Kasumi-1 (cell line): ENCODE measurements at places on chromosomes 13 and 19.
A peak's percentile ranks its signal among the peaks of the same experiment; 100 is the strongest.

DNA sequence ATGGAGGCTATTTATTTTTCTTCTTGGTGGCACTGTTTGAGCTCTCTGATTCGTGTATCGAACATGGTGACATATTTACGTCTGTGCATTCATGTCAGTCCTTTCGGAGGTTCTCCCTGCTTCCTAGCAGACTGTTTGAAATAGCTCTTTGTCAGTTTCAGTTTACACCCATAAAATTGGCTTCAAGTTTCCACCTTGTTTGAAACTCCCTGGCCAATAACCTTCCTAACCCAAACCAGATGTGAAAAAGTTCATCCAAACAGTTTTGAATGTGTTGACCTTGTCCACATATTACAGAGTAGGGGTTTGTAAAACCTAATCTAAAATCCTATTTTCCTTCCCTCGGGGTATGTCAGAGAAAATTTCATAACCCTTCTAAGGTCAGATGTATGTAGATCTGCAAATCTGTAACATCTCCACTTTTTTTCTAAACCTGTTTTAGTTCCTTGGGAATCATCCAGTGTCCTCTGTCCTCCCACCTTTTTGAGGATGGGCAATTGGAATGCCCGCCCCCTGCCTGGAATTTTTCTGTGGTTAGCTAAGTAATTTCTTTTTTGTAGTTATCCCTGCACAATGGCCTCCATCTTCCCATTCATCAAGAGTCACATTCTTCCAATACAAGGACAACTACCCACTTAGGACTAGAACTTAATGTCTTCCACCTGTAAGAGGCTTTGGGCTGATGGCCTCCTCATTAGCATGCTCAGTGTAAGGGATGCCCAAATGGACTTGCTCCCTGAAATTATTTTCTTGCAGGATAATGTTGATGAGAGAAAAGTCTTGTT is 499.8 kb downstream of the GPC6 start:
- no peak for DNase-seq

DNA sequence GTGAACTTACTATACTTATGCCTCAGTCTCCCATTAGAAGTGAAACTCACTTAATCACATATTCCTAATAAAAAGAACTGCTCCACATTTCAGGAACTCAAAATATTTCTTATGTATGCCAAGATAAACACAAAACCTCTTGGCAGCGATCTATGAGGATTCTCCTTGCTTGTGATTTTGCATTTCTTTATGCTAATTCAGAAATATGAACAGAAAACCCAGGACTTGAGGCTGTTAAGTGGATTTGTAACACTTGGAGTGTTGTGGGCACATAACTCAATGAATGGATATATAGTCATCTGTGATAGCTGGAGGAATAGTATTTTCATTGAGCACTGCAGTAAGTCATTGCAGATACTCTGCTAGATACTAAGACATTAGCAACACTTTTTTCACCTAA is 5.6 kb upstream of the KATNAL1 start:
- DNase-seq: no peak

DNA sequence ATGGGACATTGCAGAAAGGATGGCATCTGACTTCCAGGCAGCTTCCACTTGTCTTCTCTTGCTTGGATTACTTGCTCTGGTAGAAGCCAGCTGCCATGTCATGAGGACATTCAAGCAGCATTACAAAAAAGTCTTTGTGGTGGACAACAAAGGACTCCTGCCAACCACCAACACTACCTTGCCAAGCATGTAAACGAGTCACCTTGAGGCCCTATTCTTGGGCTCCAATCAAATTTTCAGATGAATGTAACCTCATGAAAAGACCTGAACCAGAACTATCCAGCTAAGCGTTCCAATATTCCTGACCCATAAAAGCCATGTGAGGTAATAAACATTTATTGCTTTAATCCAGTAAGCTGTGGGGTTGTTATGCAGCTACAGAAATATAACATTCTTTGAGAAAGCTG is 12.5 kb downstream of the PROSER1 start:
- DNase-seq: no peak

GRCh38 chr19:3201911-3202310 is 16.2 kb downstream of the NCLN start:
- no peak for DNase-seq

DNA sequence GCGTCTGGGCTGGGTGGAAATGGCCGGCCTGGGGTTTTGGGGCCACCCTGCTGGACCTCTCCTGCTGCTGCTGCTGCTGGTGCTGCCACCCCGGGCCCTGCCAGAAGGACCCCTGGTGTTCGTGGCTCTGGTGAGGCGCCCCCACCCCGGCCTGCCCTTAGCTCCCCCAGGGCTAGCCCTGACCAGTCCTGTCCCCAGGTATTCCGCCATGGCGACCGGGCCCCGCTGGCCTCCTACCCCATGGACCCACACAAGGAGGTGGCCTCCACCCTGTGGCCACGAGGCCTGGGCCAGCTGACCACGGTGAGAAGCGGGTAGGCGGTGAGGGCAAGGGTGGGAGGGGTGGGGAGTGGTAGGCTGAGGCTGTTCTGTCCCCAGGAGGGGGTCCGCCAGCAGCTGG is at the start of gene ACP4:
ACP4 (plus strand) TSS at position 20 of the 400 bp plus-strand sequence; CDS start at position 20, 0 bp downstream.
- DNase-seq: no peak

GRCh38 chr13:30978981-30979956 is 46.8 kb downstream of the TEX26 start:
- DNase-seq: peak; percentile 21

- DNase-seq: no peak
Observed at GRCh38 chr13:40139896-40140520, 484.5 kb downstream of the COG6 start.

- no peak for DNase-seq
Observed at GRCh38 chr13:111280681-111281585, 39.5 kb upstream of the TEX29 start.

DNA sequence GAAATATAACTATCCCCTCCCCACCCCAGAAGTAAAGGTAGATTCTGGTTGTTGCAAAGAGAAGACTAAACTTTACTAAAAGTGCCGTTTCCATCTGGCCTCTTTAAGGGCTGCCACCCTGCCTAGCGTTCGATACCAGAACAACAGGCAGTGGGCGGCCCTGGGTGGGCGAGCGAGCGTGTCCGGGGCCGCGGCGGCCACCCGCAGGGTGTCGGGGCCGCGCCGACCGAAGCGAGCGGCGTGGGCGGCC is 2.6 kb downstream of the FGF9 start:
- DNase-seq: peak; percentile 19

GRCh38 chr19:51712461-51713081 is 11.2 kb downstream of the HAS1 start:
- DNase-seq: peak; percentile 7

GRCh38 chr13:97615266-97615665 is 181.3 kb downstream of the RAP2A start:
- DNase-seq: no peak

DNA sequence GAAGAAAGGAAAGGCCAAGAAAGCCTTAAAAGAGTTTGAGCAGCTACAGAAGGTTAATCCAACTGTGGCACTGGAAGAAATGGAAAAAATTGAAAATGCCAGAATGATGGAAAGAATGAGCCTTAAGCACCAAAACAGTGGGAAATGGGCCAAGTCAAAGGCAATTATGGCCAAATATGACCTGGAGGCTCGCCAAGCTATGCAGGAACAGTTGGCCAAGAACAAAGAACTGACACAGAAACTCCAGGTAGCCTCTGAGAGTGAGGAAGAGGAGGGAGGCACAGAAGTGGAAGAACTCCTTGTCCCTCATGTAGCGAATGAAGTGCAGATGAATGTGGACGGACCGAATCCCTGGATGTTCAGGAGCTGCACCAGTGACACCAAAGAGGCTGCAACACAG is 5.1 kb downstream of the UTP14C start:
- DNase-seq: no peak

DNA sequence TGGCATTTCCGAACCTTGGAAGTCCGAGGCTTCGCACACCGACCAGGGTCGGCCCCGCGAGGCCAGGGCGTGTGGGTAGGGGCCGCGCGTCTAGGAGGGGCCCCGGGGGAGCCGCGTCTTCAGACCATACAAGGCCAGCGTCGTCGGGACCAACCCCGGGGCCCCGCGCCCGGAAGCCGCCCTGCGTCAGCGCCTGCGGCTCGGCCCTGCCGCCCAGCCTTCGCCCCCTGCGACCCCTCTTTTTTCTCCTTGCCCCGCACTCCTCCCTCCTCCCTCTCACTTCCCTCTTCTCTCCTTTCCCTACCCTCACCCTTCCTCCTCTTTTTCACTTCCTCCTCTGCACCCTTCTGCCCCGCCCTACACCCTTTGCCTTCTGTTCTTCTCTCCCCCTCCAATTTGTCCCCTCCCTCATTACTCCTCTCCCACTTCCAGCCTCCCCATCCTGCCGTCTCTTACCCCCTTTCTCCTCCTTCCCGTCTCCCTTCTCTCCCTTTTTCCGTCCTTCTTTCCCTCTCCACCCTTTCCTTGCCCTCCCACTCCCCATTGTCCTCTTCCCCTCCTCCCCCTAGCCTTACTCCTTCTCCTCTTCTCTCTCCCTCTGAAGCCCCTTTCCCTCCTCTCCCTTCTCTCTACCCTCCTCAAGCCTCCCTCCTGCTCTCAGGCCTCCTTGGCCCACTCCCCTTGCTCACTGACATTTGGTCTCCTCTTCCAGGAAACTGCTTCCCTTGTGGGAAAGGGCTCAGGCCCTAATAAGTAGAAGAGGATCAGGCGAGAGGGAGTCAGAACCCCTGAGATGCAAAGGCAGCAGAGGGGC is 2.2 kb upstream of the PLEKHG2 start:
- peak; percentile 77 for DNase-seq

- DNase-seq: peak; percentile 95
Observed at GRCh38 chr19:17721821-17722220, 2.5 kb downstream of the MAP1S start.

- no peak for DNase-seq
Observed at GRCh38 chr13:70173598-70173959, 65.3 kb upstream of the KLHL1 start.

GRCh38 chr13:46181377-46181839 is 569 bp downstream of the LCP1 start:
- DNase-seq: no peak

GRCh38 chr13:84821261-84821660 is 939.0 kb upstream of the SLITRK1 start:
- DNase-seq: no peak

DNA sequence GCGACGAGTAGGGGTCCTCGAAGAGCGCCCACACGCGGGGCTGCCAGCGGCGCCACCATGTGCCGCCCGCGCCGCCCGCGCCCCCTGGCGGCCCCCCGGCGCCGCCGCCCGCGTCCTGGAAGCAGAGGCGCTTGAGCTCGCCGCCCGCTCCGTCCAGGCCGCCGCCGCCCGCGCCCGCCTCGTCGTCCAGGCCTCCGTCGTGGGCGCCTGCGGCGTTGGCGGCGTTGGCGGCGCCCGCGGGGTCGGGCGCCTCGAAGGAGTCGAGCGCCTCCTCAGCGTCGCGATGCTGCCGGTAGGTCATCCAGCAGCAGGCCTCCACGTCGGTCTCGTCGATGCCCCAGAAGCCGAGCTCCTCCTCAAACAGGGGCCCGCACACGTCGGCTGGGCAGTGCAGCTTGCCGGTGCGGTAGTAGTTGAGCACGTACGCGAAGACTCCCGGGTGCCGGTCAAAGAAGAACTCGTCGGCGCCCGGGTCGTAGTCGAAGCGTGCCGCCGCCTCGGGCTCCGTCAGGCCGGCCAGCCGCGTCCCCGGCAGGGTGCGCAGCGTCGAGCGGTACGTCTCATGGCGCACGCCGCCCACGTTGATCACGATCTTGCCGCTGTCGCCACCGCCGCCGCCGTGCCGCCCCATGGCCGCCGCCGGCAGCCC is 829 bp downstream of the KCNC3 start:
- no peak for DNase-seq

- no peak for DNase-seq
Observed at GRCh38 chr19:51181377-51181912, 39.3 kb downstream of the SIGLEC7 start.

DNA sequence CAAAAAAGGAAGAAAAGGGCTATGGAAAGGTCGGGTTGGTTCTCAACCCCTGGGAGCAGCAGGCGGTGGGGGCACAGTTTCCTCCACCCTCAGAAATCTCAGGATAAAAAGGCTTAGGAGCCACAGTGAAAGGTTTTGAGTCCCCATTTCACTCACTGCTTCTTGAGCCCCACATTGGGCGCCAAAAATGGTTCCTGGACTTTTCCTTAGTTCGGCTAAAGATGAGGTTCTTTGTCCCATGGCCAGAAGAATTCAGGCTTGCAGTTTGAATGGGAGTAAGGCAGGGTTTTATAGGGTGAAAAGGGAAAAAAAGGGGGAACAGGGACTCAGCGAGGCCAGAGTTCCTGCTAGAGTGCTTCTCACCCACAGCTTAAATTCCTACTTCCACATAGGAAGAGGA is 179.5 kb downstream of the GGACT start:
- no peak for DNase-seq

DNA sequence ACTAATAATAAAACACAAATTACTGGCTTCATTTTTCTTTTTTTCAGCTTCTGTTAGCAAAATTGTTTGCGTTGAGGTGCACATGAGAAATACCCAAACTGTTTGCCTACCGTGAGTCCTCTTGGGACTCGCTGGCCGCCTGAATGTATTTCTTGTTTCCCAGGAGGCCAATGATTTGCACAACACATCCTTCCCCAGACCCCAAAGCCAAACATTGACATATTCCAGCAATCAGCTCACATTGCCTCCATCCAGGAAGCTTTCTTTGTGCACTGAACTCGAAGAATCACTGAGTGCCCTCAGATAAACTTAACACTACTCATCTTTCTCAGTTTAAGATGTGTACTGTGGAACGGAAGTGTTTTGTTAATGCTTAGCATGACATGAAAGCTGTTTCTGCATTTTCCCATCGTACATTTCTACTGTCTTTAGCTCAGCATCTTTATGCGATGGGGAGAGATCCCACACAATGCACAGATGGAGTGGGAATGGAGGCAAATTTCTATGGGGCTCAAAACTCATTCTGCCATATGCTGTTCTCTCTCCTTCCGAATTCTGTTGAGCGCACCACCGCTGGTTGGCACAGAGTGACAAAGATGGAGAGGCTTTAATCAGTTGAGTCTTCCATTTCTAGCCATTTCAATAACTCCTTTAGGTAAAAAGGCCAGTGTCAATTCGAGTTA is 399.5 kb downstream of the RFC3 start:
- DNase-seq: no peak

DNA sequence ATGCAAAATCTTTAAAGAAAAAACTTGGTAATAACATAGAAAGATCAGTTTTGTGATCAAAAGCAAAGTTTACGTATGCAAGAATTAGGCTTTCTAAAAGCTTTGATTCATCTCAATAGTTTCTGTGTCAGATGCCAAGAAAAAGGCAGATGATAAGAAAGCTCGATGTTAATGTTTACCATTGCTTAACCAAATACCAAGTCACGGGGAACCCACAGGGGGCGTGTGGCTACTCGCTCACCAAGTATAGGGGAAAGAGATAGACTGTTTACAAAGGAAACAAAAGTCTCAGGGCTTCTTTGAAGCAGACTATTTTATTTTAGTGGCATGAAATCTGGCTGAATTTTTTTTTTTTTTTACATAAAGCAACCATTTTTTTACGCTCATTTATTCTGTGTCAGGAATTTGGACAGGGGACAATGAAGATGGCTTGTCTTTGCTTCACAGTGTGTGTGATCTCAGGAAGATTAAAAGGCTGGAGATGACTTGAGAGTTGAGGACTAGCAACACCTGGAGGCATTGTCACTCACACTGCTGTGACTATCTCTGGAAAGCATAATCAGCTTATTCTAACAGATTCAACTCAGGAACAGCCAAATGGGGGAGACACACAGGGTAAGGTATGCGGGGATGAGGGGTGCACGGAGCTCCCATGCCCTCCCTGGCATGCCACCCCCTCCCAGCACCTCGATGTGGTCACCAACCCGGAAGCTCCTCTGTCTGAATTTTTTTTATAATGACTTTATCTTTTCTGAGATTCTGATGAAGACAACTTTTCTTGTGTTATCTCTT is 24.9 kb downstream of the RCBTB1 start:
- DNase-seq: no peak

- no peak for DNase-seq
Observed at GRCh38 chr13:83958531-83958930, 76.3 kb upstream of the SLITRK1 start.

GRCh38 chr19:48194041-48194843 is 23.8 kb downstream of the ZSWIM9 start:
- DNase-seq: no peak
